Spleen (tissue), 13 donors: ENCODE measurements at places on chromosomes 12 and 14. TPM values are rescaled to one million over a fixed set of nuclear protein-coding genes. Genes with fewer than 3 reads are reported as not detected.

GRCh38 chr12:53052419-53053217 lies 2.8 kb downstream of the TNS2 start:
- H3K4me3 ChIP-seq, result peak overlapping the region; percentile 78
- no peaks in the 10 kb centered on the region for H3K36me3 ChIP-seq
- no peaks in the 10 kb centered on the region for H3K27me3 ChIP-seq
- peak overlapping the region; percentile 68 for H3K27ac ChIP-seq

The SLC6A15 gene
- total RNA-seq, result not detected

The CLEC4E gene
- 37.2 TPM for total RNA-seq

The CLEC12A gene
- total RNA-seq, result 59.5 TPM

The HRK gene
- total RNA-seq, result 0.58 TPM

GRCh38 chr12:104280717-104281458 lies 22.7 kb upstream of the EID3 start:
- no peaks in the 10 kb centered on the region for H3K36me3 ChIP-seq
- H3K4me3 ChIP-seq, result no peak overlapping the region
- H3K4me1 ChIP-seq, result peaks cover 12% of the 10 kb centered on the region
- DNase-seq, result no peak
- H3K27ac ChIP-seq, result no peak overlapping the region
- H3K27me3 ChIP-seq, result no peaks in the 10 kb centered on the region

DNA sequence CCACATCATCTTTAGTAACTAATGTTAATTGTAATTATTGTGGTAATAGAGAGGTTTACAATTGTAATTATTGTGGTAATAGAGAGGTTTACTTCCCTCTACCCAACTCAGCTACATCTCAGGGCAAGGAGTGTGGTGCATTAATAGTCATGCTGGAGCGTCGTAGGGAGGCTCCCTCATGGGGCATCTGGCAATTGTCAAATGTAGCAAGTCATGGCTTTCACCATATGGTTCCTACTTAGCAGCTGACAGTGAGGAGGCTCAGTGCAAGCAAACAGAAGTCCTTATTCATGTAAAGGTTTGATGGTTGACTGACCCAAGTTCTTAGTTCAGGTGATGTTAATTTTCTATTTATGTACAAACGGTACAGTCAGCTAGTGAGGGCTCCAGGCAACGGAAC lies 1012.0 kb downstream of the FLRT2 start:
- H3K27me3 ChIP-seq, result no peaks in the 10 kb centered on the region
- H3K4me3 ChIP-seq, result no peak overlapping the region
- no peak overlapping the region for H3K27ac ChIP-seq
- DNase-seq, result no peak
- H3K4me1 ChIP-seq, result no peaks in the 10 kb centered on the region
